ENCODE measurements at places on chromosomes 5 and 9. TPM values are rescaled to one million over a fixed set of nuclear protein-coding genes. Genes with fewer than 3 reads are reported as not detected.

DNA sequence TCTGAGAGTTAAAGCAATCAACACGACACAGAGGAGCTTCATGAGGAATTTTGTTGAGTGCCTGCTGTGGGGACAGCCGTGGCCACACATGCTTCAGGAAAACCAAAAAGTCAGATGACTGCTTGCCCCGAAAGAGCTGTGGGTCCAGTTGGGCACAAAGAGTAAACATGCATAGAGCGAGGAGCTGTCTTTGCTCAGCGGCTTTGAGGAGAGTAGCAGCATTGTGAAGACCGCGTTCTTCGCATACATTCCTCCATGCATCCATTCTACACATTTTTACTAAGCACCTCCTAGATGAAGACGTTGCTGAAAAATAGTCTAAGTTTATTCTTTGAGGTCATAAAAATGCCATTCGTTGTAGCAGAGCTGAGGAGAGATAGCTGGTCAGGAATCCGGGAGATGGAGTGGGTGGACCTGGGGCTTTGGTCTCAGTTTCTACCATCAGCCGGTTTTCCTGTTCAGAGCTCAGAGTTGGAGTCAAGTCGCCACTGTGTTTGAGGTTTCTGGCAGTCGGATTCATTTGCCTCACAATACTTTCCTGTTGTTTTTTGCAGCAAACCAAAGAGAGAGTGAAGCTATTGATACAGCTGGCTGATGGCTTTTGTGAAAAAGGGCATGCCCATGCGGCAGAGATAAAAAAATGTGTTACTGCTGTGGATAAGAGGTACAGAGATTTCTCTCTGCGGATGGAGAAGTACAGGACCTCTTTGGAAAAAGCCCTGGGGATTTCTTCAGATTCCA is 194.5 kb upstream of the OTULINL start:
- DNase-seq, result no peak

DNA sequence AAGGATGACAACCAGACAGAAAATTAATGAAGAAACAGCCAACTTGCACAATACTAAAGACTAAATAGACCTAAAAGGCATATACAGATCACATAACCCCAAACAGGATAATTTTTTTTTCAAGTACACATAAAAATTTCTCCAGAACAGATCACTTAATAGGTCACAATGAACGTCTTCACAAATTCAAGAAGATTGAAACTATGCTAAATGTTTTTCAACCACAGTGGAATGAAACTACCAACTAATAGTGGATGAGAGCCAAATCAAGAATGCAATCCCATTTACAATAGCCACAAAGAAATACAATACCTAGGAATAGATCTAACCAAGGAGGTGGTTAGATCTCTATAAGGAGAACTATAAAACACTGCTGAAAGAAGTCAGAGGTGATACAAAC is 145.8 kb downstream of the TMEM232 start:
- DNase-seq, result no peak

DNA sequence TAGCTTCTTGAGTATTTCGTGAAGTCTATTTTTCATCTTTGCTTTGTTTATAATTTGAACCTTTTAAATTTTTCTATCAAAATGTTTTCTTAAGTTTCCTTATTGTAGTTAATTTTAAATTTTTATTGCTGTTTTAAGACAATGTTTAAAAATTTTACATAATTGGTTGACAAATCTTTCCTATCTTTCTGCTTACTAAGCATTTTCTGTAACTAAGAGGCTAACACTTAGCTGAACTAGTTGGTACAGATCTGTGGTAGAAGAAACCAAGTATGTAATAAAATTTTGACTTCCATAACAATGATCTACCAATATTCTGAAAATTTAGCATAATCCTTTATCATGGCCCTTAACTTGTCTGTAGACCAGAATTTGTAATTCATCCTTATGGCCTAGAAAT is 32.3 kb upstream of the TNPO1 start:
- DNase-seq, result no peak

DNA sequence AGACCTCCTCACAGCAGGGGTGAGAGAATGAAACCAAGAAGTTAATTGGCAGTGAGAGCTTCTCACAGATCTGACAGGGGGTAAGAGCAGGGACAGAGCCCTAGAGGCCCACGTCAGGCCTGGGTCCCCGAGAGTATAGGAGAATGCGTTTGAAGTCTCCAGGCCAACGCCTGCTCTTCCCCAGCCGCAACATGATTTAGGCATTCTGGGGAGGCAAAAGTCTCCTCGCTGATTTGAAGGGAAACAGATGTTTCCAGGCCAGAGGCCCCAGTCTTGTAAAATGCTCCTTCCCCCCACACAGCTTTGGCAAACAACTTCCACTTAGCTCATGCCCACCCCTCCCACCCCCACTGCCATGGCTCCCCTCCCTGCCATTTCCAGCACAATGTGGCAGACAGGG is 239.2 kb upstream of the TRIM32 start:
- DNase-seq, result no peak

DNA sequence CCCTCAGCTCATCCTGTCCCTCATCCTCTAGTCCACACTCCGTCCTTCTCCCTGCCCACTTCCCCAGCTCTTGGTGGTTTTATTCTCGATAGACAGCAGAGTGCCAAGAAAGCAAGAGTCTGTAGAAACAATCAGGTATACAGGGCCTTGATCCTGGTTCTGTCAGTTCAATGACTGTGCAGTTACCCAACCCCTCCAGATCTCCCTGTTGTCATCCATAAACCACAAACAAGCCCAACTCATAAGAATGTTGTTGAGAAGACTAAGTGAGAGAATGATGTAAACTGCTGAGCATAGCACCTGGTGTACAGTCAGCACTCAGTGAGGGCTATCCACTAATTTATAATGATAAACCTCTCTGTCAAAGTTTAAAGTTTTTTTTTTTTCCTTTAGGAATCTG is 31.3 kb downstream of the ISL1 start:
- no peak for DNase-seq

Gene NUTM2G
- polyA plus RNA-seq, result not detected

Gene MATR3
- 142 TPM for polyA plus RNA-seq

Data from AG04450 (cell line).